Muscle of arm (tissue), 14 donors: ENCODE measurements at places on chromosomes 16 and 17.

- DNase-seq = no peak
Observed at GRCh38 chr16:74901606-74902005, 83.3 kb downstream of the WDR59 start.

GRCh38 chr17:48520631-48521079 lies 10.2 kb downstream of the HOXB1 start:
- DNase-seq = no peak

DNA sequence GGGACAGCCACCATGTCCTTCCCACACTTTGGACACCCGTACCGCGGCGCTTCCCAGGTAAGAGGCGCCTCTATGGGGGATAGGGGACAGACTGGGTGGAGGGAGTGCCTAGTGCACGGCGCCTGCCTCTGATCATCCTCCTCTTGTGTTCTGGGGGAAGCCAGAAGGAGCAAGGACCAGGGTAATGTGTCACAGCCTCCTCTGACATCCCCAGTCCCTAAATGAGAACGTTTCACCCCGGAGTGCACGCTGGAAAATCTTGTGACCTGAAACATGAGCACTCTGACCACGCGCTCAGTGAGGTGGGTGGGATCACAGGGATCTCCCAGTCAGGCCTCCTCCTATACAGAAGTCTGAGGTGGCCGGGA lies 1.1 kb downstream of the IRX6 start:
- DNase-seq = no peak

DNA sequence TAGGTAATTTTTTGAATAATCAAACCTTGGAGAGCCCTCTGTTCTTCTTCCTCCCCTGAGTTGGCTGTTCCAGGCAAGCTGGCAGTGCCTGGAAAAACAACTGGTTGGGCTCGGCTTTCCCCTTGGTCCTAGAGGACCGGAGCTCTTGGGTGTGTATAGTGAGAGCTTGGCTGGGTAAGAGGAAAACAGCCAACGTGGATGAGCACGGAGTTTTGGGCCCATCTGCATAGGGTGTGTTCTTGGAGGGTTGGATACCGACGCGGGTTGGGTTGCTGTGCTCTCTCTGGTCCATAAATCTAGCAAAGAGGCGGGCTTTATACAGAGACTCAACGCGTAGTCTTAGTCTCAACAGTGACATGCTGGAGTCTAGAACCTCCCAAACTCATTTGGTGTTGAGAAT lies 23.2 kb downstream of the ITGB3 start:
- peak; percentile 84 for DNase-seq

GRCh38 chr16:11667824-11668622 lies at the start of gene SNN:
SNN (plus strand) TSS chr16:11668455; CDS start chr16:11676060, 7,605 bp downstream.
- peak; percentile 85 for DNase-seq

DNA sequence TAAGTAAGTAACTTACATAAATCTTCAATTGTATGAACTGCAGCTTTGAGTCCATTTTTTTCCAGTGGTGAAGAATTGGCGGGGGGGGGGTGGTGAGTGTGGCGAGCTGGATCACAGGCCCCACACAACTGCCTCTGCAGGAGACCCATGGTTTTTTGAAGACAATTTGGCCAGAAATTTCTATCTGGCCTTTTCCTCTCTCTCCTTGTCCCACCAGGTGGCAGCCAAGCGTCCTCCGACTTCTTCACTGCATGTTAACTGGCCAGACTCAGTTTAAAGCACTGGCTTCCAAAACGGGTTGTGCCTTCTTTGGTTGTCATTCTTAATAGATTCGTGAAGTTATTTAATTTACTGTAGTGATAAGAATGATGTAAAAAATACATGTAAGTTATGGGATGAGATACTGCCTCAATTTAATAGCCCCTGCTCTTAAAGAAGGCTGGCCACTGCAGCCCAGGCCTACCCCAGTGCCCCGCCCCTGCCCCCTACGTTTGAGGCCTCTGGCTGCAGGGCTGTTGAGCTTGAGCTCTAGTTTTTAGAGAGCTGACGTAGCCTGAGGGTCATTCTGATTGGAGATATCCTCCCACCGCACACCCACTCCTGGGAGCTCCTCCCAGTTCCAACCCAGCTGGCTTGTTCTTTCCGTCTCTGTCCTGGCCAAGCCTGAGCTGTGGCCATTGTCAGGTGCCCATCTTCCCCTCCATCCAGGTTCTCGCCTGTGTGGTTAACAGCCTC lies 36.4 kb downstream of the AKAP1 start:
- DNase-seq = no peak

DNA sequence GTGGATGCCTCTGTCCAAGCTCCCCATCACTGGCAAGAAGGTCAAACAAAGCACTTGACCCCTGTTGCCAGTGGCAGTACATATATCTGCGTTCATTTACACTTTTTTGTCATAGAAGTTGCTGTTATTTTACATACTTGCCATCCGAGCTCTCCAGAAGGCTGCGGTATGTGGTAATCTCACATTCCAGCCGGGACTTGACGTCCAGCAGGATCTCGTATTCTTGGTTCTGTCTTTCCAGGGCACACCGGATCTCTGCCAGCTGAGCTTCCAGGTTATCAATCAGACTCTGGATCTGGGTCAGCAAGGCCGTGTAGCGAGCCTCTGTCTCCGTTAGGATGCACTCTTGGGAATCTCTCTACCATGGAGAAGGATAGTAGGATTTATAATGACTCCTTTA lies 6.6 kb downstream of the KRT39 start:
- no peak for DNase-seq

DNA sequence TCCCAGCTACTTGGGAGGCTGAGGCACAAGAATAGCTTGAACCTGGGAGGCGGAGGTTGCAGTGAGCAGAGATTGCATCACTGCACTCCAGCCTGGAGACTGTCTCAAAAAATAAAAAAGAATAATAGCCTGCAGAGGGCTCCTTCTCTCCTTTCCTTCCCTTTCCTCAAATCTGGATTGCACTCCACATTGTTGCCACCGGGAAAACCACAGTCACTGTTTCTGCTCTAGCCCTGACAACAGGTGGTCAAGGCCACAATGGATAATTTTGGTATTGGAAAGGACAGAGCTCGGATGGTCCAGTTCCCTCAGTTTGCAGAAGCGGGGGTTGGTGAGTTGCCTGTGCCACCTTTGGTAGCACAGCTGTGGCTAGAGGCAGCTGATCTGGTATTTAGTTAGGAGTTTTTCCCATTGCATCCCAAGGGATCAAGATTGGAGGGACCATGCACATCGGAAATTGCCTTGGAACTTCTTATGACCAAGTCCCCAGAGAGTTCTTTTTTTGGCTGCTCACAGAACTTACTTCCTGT lies 44.7 kb upstream of the PRSS54 start:
- DNase-seq = no peak

- no peak for DNase-seq
Observed at GRCh38 chr17:74928786-74929185, 4.7 kb downstream of the OTOP2 start.

DNA sequence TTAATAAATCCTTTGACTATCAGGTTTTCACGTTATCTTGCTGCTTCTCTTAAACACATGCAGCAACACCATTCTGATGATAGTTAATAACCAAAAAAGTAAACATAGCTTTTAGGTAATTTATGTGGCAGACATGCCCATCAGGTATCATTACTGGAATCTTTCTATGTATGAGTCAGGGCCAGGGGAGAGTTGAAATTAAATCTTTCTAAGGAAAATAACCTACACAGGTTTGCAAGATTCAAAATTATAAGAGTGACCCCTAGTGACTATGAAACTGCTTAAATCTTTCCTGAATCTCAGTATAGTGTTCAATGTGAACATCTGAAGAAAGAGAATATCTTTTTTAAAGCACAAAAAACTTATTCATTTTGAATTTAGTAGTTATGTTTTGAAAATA lies 666.6 kb downstream of the CDH11 start:
- DNase-seq = no peak

GRCh38 chr16:68216240-68216639 lies 19.7 kb downstream of the ESRP2 start:
- no peak for DNase-seq

- DNase-seq = no peak
Observed at GRCh38 chr16:11253009-11253994, 2.7 kb downstream of the SOCS1 start.

- no peak for DNase-seq
Observed at GRCh38 chr16:29909391-29909790, 9.1 kb downstream of the ASPHD1 start.

GRCh38 chr17:47895347-47895855 lies 635 bp upstream of the SP2 start:
- DNase-seq = no peak

GRCh38 chr16:23842137-23842600 lies 6.4 kb downstream of the PRKCB start:
- DNase-seq = no peak

- no peak for DNase-seq
Observed at GRCh38 chr17:7977039-7977438, 25.4 kb upstream of the GUCY2D start.

DNA sequence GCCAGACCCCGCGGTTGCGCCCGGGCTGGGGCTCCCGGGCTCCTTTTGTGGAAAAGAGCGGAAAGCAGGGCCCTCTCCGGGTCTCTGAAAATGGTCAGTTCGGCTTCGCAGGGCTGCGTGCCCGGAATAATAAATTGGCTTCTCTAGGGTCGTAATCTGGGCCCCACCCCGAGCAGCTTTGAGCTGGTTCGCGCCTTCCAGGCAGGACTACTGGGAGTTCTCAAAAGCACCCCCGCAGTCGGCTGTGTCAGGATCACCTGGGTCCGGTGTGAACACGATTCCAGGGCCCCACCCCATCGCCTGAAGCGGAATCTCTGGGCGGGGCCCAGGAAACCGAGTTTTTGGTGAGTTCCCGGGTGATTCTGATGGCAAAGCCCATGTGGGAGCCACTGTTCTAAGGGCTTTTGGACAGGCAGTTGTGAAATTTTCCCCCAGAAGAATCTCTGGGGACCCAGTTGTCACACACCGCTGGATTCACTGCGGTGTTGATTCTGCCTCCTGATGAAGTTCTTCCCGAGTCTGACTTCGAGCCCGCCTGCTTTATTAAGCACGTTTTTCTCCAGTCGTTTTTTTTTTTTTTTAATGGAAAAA lies 77.0 kb downstream of the MRC2 start:
- peak; percentile 52 for DNase-seq
